ENCODE measurements at places on chromosomes 12 and 14.

DNA sequence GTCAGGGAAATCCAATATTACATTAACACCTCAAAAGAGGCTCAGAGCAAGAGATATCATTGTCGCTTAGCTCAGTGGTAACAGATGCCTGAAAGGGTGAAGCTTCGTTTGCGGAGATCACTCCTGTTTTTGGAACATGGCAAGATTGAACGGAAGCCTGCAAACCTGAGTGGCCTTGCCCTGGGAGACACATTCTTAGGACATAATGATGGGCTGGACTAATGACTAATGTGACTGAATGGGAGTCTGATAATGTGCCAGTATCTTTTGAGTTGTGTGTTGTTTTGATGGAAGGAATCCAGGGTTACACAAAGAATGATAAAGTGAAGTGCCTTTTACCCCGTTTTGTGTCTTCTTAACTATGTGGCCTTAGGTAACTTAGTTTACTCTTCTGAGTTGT is 109.3 kb upstream of the IFNG-AS1 start:
- no peak for DNase-seq

- no peak for DNase-seq
Measured at GRCh38 chr12:25695574-25695973, 142.5 kb upstream of the LMNTD1 start.

GRCh38 chr14:68322940-68323620 is 469.8 kb downstream of the ZFP36L1 start:
- DNase-seq, result no peak

GRCh38 chr14:90892970-90893369 is 76.7 kb upstream of the TTC7B start:
- DNase-seq, result no peak

- DNase-seq, result no peak
Measured at GRCh38 chr12:26359576-26359975, 164.2 kb downstream of the SSPN start.

- DNase-seq, result no peak
Measured at GRCh38 chr12:5460817-5461216, 28.9 kb downstream of the NTF3 start.

- DNase-seq, result peak; percentile 93
Measured at GRCh38 chr12:3752741-3753486, at the start of gene CRACR2A. TSS of gene CRACR2A (minus strand) at chr12:3753109. CDS start at chr12:3696999, 56,110 bp downstream.

DNA sequence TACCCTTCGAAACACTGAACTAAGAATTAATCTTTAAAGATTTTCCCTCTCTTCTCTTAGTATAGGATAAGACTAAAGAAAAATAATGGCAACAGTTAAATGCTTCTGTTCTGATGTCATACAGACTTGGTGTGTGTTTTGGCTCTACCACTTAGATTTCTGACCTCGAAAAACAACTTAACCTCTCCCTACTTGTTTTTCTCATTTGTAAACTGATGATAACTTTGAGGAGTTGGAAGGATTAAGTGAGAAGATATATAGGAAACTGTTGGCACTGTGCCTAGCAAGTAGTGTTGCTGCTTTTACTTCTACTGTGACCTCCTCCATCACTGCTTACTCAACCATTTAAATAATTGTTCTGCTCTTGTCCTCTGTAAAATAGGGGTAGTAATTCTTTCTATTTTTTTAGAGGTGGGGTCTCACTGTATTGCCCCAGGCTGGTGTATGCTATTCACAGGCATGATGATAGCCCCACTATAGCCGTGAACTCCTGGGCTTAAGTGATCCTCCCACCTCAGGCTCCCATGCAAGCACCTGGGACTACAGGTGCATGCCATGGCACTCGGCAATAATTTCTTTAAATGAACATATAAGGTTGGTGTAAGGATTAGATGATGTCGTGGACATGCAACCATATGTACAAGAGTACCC is 22.4 kb downstream of the PALS1 start:
- DNase-seq, result no peak
